Right renal cortex interstitium (tissue), 3 donors: ENCODE measurements at places on chromosomes 16 and 17.

DNA sequence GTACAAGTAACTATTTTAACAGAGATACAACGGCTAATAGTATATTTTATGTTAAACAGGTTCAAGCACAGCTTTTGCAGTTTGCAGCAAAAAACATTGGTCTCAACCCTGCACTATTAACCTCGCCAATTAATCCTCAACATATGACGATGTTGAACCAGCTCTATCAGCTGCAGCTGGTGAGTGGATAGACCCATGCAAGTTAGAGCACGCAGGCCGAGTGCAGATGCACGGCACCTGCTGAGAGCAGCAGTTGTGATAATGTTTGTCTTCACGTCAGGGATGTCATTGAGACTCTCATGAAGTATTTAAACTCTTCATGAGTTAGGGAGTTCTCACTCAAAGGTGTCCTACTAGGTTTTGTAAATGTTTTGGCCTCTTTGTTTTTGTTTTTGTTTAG is 45.6 kb downstream of the TMC6 start:
- no peak for DNase-seq

DNA sequence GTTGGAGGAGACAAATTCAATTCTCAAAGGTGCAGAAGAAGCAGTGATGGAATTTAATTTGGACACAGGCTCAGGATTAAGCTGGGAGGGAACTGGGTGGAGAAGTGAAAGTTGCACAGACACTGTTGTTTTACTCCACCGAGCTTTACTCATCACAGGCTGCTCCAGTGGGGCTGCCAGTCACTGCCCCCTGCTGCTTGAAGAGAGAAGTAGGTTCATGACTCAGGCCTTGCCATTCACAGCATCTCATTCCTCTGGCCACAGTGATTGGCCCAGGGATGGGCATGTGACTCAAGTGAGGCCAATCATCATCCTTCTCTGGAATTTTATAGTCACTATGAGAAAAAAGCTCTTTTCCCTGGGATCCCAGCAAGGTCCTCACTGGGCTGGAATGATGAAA is 11.8 kb downstream of the GNAO1 start:
- no peak for DNase-seq

GRCh38 chr16:30030841-30031413 is at the start of gene TLCD3B:
TLCD3B (minus strand) TSS chr16:30031271; CDS start chr16:30030527, 744 bp downstream.
- no peak for DNase-seq

DNA sequence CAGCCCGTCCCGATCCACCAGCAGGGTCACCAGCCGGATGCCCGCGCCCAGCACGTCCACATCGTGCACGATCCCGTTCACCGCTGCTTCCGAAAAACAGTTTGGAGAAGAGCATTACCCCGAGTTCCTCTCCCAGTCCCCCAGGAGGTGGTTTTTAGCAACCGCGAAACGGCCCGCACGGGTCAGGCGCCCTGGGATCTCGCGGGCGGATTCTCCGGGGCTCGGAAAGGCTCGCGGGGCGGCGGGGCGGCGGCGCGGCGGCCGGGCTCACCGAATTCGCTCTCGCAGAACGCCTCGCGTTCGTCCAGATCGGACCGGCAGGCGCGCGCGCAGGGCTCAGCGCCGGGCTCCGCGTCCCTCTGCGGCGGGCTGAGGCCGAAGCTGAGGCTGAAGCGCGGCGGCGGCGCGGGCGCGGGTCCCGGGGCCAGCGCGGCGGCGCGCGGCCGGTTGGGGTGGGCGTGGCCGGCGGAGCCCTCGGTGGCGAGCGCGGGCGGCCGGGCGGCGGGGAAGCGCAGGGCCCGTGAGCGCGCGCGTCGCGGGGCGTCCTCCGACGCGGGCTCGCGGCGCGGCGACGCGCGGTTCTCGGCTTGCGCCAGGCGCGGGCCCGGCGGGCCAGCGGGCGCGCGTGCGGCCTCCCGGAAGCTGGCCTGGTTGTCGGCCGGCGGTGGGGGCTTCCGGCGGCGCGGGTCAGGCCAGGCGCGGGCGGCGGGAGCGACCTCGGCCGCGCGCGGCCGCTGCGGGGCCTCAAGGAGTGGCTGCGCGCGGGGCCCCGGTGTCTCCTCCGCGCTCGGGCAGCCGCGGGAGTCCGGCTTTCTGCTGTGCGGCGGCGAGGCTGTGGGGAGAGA is 2.9 kb downstream of the C17orf58 start:
- no peak for DNase-seq

DNA sequence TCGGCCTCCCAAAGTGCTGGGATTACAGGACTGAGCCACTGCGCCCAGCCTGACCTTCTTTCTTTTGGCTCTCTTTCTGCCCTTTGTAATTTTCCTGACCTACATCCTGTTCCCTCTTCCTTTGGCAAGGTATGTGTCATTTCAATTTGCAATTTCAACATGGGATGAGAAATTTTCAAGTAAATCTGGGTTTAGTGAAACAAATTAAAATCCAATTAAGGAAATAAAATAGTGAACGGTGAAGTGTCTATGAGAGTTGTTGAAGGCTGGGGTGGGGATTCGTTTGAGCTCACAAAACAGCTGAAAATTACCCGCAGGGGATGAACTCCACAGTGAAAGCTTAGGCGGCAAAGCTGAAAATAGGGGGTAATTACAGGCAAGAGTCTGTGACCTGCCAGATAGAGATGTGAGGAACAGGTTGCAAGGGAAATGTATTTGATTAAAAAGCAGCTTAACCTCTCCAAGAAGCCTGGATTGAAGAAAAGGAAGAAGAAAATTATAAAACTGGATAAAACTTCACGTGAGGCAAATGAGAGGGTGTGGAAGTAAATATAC is 277.7 kb downstream of the UTP18 start:
- DNase-seq, result no peak

DNA sequence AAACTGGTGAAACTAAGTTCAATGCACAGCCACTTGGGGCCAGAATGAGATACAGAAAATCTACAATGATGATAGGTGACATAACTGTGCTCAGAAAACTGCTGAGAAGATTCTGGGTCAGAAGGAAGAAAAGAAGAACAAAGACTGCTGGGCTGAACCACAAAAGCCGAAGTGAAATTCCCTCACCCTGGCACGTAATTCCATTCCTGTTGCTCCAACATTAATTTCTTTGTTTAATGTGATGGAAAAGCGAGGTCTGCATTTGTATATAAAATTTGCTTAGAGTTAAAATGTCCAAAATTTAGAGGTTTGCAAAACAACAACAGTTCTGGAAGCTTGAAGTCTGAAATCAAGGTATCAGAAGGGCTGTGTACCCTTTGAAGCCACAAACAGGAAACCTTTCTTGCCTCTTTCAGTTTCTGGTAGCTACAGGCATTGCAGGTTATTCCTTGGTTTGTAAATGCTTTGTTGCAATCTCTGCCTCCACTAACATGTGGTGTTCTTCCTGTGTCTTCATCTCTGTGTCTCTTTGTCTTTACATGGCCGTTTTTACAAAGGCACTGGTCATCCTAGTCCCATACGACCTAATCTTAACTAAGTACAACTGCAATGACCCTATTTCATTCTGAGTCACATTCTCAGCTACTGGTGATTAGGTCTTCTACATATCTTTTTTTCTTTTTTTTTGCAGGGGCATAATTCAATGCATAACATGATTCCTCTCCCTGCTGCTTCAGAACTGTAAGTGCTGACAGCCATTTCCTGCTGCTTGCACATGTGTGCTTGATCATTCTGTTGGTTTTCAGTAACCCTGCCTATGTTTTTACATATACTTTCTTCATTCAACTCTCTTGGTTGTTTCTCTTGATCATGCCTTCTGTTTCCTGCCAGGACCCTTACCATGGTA is 603.0 kb upstream of the CDH8 start:
- no peak for DNase-seq
